ENCODE measurements at places on chromosomes 1 and 21.

DNA sequence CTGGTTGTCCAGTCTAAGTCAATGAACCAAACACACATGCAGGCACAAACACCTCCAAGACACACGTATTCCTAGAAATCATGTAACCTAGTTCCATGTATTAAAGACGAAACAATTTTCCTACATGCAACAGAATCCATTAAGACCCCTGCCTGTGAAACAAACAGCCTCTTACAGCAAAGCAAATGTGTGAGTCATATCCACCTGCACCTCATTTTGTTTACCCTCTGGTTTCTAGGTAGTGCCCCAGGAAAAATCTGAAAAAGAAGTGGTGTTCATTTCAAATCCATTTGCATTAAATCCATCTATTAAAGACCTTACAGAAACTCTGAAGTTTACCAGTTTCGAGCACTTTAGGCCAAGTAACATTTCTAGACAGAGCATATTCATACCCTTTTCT lies 74.1 kb downstream of the VCAM1 start:
- DNase-seq = no peak

- DNase-seq = no peak
Observed at GRCh38 chr1:170150016-170150415, 4.3 kb downstream of the NTMT2 start.

DNA sequence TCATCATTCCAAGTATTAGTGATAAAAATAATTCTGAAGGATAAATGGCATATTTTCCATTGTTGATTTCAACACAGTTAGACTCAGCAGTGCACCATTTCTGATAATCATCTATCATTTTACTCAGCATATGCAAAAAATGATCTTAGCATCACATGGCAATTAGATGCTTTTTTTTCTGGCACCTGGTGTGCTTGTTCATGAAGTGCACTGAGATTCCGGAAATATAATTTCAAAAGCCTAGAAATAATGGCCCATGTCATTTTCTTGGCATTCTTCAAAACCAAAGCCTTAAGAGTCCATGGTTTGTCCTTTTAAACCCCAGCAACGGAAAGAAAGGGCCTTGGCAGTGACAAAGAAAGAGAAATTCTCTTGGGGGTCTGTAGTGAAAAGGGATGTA lies 278.8 kb downstream of the KIF26B start:
- no peak for DNase-seq

GRCh38 chr1:156494309-156494895 lies 6.2 kb downstream of the MEF2D start:
- no peak for DNase-seq

DNA sequence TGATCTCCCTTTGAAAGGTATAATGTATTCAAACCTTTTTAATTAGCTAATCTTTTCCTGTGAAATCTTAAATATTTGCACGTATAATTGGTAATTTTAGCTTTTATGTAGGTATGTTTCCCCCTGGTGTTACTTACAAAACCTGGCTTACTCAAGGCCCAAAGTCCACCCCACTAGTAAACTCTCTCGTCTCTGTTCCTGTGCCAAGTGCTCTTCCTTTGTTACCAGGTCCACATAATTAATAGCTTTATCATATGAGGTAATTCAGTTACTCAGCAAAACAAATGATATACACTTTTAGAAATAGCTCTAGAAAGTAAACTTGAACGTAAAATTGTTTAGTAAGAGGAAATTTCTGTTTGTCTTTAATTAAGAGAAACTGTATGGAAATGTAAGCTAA lies 36.7 kb downstream of the NFIA start:
- DNase-seq = no peak

GRCh38 chr1:182714546-182714945 lies 30.2 kb upstream of the RGS8 start:
- DNase-seq = no peak

- no peak for DNase-seq
Observed at GRCh38 chr1:82386365-82387011, 585.8 kb downstream of the ADGRL2 start.

- DNase-seq = no peak
Observed at GRCh38 chr1:84959294-84959693, 37.6 kb downstream of the MCOLN2 start.

GRCh38 chr1:5926686-5927435 lies 65.4 kb downstream of the NPHP4 start:
- no peak for DNase-seq

DNA sequence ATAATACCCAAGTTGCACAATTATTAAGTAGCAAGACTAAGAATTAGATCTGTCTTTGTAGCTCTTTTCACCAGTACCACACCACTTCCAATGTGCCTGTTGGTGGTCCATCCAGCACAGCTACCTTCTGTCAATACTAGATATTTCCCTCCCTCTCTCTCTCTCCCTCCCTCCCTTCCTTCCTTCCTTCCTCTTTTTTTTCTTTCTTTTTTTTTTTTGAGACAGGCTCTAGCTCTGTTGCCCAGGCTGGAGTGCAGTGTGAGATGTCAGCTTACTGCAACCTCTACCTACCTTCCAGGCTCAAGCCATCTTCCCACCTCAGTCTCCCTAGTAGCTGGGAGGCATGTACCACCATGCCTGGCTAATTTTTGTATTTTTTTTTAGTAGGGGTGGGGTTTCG lies 21.1 kb downstream of the KPNA6 start:
- DNase-seq = no peak

- no peak for DNase-seq
Observed at GRCh38 chr1:205244384-205244783, 16.6 kb downstream of the TMCC2 start.

DNA sequence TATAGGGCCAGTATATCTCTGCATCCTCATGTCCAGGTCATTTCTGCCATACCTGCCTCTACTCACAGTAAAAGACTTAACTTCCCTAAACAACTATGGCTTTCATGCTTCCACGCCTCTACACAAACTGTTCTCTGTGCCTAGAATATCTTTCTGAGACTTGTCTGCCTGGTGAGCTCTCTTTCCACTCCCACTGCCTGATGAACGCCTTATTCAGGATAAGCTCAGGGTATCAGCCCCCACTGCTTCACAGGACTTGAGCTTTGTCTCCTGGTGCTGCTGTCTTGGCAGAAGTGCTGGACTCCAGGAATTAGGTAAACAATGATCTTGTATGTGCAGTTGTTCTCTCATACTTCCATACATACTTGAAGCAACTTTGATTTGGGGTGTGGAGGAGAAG lies 4.8 kb upstream of the DDX20 start:
- no peak for DNase-seq

Data from stimulated activated CD8-positive, alpha-beta memory T cell treated with anti-CD3 and anti-CD28 coated beads, Interleukin-7, amount 100 ng/mL, for 1 hour (primary cell).